Naive thymus-derived CD8-positive, alpha-beta T cell (primary cell): ENCODE measurements at places on chromosomes 16 and 17. TPM values are rescaled to one million over a fixed set of nuclear protein-coding genes. Genes with fewer than 3 reads are reported as not detected.

ARL16 gene
- 39.3 TPM for polyA plus RNA-seq

ZG16 gene
- polyA plus RNA-seq: not detected

CIAO3 gene
- 13.7 TPM for polyA plus RNA-seq

CDT1 gene
- 0.26 TPM for polyA plus RNA-seq

WNT9B gene
- polyA plus RNA-seq: not detected

KRT9 gene
- polyA plus RNA-seq: not detected

EVPLL gene
- 0.08 TPM for polyA plus RNA-seq

GSG1L gene
- polyA plus RNA-seq: not detected

TMC8 gene
- 141 TPM for polyA plus RNA-seq

MT4 gene
- not detected for polyA plus RNA-seq

TNP2 gene
- not detected for polyA plus RNA-seq

NOTUM gene
- polyA plus RNA-seq: not detected

TMED6 gene
- not detected for polyA plus RNA-seq

TBC1D3L gene
- polyA plus RNA-seq: 0.14 TPM

HEXIM1 gene
- 6.8 TPM for polyA plus RNA-seq

ITGB4 gene
- 0.35 TPM for polyA plus RNA-seq

DNAAF1 gene
- polyA plus RNA-seq: not detected

SLC52A1 gene
- polyA plus RNA-seq: not detected

THAP11 gene
- polyA plus RNA-seq: 158 TPM

SLC4A1 gene
- not detected for polyA plus RNA-seq

MARCHF10 gene
- 1.7 TPM for polyA plus RNA-seq
